ENCODE measurements at places on chromosomes 1 and 21.

DNA sequence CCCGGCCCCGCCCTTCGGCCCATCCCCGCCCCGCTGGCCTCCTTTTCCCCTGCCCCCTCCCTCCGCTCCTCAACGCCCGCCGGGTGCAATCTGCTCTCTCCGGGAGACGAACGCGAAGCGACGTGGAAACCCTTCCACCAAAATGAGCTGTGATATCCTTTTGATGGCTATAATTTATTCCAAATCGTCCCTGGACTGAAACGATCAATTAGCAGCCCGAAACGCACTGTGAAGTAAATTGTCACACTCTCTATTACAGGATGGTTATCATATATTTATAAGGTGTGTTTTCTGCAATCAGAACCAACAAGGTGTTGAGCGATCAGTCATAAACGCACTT, 134.6 kb upstream of the BARHL2 start:
- no peak for DNase-seq

GRCh38 chr1:170354690-170355089, 177.3 kb upstream of the GORAB start:
- DNase-seq, result no peak

GRCh38 chr21:27507695-27508094, 540.8 kb upstream of the ADAMTS5 start:
- no peak for DNase-seq

GRCh38 chr1:151819976-151820623, 11.5 kb downstream of the RORC start:
- no peak for DNase-seq

GRCh38 chr1:245126530-245126929, 28.3 kb upstream of the KIF26B start:
- no peak for DNase-seq

- DNase-seq, result no peak
These were observed 6.9 kb upstream of the ETV3 start for GRCh38 chr1:157145076-157145475.

- peak; percentile 63 for DNase-seq
These were observed 3.7 kb downstream of the ST3GAL3 start for GRCh38 chr1:43711049-43711448.

DNA sequence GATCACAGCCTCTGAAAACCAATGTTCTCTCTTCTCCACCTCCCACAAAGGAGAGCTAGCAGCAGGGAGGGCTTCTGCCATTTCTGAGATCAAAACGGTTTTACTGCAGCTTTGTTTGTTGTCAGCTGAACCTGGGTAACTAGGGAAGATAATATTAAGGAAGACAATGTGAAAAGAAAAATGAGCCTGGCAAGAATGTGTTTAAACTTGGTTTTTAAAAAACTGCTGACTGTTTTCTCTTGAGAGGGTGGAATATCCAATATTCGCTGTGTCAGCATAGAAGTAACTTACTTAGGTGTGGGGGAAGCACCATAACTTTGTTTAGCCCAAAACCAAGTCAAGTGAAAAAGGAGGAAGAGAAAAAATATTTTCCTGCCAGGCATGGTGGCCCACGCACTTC, 35.8 kb upstream of the TDRD10 start:
- DNase-seq, result no peak

DNA sequence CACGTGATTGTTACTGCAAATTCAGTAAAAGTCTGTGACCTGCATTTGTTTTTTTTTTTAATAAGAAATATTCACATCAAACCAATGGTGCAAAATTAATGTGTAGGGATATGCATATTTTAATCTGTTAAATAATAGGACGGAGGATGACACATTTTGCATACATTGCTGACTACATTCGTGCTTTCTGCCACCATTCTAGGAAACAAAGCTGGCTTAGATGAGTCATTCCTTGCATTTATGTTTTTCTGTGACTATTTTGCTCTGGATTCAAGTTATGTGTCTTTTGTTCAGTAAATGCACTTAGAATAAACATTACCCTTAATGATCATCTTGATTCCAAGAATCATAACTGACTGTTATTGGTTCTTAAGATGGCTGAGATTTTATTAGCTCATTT, 23.9 kb upstream of the CYYR1 start:
- no peak for DNase-seq

- no peak for DNase-seq
These were observed 70.1 kb downstream of the CASZ1 start for GRCh38 chr1:10726355-10726754.

- no peak for DNase-seq
These were observed 7.9 kb downstream of the KIF17 start for GRCh38 chr1:20709868-20710267.

DNA sequence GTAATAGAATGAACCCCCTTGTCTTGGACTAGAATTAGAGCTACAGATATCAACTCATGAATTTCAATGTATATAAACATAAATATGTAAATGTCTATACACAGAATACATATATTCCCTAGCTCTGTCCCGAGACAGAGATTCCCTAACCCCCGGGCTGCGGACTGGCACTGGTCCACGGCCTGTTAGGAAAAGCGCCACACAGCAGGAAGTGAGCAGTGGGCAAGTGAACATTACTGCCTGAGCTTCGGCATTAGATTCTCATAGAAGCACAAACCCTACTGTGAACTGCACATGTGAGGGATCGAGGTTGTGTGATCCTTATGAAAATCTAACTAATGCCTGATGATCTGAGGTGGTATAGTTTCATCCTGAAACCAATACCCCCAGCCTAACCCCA, 51.2 kb downstream of the PIK3R3 start:
- no peak for DNase-seq

GRCh38 chr1:63319046-63320021, 3.0 kb upstream of the FOXD3 start:
- no peak for DNase-seq

GRCh38 chr21:16504766-16505165, 775.0 kb downstream of the USP25 start:
- no peak for DNase-seq

GRCh38 chr1:200885623-200886402, 8.9 kb upstream of the INAVA start:
- no peak for DNase-seq

GRCh38 chr1:115322631-115323030, 15.4 kb downstream of the NGF start:
- peak; percentile 80 for DNase-seq

DNA sequence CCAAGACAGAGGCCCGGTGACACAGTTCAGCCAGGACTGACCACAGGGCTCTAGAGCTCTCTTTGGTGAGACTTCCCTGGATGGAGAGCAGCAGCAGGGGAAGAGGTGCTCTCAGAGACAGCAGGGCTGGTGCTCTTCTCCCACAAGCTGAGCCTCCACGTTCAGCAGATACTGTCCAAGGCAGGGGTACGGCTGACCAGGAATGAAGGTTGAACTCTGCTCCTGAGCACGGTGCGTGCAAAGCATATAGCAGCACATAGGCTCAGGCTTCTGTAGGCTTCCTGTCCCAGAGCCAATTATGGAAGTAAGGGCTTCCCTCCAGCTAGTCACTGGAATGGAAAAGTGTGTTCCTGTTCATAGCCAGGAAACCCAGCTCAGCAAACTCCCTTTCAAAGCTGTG, 23.9 kb downstream of the DMBX1 start:
- DNase-seq, result no peak

DNA sequence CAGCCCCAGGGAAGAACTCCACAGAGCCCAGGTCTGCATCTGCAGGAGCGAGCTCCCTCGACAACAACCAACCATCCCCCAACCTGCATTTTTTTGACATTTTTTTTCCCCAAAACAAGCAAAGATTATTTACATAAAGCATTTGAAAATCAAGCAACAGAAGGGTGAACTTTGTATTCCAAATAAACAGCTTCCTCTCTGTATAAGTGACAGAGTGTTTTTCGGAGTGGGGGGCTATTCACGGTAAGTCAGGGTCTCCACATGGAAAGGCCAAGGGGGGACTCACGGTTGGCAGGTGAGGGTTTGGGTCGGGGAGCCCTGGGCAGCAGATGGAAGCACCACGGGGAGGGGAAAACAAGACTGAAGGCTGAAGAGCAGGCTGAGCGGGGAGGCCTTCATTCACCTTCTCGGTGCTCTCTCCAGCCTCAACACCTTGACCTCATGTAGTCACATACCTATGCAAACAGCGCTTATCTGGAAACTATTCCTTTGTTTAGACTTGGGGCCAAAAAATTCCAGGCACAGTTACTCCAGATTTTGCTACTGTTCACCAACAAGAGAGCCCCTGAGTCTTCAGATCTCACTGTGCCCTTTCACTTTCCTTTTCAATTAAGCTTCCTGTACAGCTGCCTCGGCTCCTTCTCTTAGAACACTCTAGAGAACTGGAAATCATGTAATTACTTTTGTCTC, 27.6 kb downstream of the C2CD2 start:
- peak; percentile 40 for DNase-seq

DNA sequence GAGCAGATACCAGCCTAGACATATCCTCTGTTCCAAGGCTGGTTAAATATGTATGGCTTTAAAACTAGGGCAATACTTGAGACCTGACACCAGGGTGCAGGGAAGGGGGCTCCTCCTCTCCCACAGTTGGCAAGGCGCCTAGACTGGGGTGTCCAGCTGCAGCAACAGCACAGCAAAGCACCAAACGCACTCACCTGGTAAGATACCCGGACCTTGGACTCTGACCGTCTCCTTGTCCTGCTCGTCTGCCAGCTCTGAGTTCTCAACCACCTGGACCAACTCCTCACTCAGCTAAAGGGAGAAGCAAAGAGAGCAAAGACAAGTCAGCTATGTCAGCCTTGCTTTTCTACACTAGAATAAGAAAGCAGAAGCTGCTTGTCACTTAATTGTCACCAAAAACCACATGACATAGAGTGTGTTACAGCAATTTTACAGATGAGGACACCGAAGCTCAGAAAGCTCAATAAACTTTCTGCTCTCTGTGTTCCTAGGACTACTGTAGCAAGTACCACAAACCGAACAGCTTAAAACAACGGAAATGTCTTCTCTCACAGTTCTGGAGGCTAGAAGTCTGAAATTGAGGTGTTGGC, 4.4 kb downstream of the PACC1 start:
- DNase-seq, result no peak

DNA sequence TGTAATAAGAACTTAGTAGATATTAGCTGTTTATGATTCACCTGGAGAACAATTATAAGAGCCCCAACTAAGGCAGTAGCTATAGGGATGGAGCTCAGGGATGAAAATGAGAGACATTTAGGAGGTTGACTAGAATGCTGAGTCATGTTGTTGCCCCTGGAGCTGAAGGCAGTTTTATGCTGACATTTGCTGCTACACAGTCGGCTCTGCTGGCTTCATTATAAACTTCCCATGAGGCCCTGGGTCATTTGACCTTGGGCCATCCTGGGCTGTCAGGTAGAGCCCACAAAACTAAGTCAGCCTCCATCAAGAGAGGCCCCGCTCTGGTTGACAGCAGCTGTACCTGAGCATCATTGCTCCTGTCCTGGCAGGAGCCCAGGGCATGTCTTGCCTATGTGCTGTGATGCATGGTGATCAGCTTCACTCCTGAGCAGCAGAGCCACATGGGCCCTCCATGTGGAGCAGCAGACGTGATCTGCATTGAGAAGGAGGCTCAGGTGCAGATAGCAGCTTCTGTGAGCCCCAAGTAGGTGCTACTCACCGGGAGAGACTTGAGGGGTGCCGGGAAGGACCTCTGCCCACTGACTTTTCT, 112.4 kb downstream of the TBX19 start:
- no peak for DNase-seq

DNA sequence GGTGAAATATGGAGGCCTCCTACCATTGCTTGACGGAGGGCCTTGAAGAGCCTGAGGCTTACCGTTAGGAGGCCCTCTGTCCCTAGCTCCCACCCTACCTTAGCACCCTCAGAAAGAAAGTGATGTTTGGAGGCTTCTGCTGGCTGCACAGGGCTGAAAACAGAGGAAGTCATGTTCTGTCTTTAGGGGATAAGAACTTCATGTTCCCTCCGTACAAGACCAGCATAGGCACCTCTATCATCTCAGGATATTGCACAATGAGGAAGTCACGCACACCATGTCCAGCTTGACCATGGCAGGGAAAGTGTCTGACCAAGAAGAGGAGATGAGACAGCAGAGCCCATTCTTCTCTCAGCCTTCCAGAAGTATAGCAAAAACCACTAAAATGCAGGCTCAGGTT, 13.8 kb downstream of the ADORA3 start:
- no peak for DNase-seq

- no peak for DNase-seq
These were observed 70.2 kb downstream of the EDEM3 start for GRCh38 chr1:184684285-184685074.

Measured in RCC 7860 (cell line).